Suprapubic skin (tissue), 4 donors: ENCODE measurements at places on chromosomes 3 and 15.

DNA sequence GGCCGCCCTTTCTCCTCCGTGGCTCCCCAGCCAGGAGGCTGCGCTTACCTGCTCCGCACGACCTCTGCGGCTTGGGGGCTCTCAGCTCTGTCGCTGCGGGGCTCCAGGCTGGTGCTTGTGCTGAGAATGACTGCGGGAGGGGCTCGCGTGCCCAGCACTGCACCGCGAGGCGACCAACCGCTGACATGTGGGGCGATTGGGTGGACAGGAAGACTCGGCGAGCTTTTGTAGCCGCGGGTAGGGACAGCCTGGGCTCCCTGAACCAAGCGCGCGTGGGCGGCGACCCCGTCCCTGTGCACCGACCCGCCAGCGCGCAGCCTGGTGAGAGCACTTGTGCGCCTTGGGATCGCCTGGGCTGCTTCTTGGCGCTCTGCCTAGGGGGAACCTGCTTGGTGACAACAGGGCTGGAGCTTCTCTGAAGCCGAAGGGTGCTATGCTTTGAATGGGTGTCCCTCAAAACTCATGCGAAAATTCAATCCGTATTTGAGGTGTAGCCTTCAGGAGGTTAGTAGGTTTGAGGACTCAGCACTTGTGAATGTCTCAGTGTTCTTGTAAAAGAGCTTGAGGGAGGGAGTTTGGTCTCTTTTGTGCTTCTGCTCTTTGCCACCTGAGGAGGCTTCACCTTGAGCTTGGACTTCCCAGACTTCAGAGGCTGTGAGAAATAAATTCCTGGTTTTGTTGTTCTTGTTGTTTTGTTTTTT, 50.4 kb downstream of the IL12A start:
- no peak for DNase-seq

DNA sequence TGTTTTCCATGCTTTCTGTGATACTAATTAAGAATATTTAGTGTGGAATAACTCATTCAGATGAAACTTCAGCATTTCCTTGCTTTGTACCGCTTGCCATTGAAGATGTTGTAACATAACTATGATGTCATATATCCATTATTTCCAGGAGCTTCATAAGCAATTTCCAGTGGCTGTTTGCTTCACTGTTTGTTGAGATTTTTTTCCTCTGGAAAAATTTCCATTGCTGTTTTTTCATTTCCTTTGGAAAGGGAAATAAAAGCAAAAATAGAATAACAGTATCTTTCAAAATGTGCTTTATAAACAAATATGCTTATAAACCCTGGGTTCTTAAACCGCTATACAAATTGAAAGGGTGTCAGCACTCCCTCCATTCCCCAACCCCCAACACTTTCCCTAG, 319.6 kb upstream of the SEMA6D start:
- DNase-seq, result no peak

DNA sequence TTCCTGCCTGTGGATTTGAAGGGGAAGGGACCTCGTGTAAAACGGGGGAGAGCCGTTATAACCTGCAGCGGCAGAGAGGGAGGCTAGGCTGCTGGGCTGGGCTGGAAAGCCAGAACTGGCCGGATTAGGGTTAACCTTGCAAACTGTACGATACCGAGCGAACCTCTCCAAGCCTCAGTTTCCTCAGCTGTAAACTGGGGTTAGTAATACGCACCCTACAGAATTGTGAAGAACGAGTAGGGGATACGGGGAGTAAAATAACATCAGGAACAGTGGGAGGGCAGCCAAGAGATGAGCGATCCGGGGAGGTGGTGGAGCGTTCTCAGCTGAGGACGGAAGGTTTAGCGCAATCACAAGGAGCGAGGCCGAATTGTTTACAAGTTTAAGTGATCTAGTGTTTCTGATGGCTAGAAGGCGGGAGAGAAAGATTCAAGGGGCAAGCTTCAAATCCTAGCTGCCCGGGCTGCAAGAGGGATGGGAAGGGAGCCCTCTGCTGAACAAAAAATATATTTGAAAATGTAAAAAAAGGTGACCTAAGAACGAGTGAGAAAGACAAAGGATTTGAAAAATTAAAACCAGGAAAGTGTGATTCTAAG, 768 bp upstream of the SEMA5B start:
- no peak for DNase-seq

DNA sequence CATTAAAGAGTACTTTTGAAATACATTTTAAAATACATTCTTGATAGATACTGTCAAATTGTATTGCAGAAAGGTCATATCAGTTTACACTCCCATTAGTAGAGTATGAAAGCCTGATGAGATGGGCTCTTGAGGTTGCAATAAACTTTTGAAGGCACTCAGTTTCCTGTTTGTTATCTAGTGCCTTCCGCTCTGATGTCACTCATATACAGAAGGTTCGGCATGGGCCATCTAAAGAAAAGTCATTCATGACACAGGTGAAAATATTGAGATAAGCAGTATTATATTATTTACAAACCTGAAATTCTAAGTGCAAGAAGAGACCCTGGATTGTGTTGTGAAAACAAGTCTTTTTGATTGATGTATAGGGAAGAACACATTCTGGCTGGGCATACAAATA, 36.5 kb upstream of the DENND4A start:
- no peak for DNase-seq

DNA sequence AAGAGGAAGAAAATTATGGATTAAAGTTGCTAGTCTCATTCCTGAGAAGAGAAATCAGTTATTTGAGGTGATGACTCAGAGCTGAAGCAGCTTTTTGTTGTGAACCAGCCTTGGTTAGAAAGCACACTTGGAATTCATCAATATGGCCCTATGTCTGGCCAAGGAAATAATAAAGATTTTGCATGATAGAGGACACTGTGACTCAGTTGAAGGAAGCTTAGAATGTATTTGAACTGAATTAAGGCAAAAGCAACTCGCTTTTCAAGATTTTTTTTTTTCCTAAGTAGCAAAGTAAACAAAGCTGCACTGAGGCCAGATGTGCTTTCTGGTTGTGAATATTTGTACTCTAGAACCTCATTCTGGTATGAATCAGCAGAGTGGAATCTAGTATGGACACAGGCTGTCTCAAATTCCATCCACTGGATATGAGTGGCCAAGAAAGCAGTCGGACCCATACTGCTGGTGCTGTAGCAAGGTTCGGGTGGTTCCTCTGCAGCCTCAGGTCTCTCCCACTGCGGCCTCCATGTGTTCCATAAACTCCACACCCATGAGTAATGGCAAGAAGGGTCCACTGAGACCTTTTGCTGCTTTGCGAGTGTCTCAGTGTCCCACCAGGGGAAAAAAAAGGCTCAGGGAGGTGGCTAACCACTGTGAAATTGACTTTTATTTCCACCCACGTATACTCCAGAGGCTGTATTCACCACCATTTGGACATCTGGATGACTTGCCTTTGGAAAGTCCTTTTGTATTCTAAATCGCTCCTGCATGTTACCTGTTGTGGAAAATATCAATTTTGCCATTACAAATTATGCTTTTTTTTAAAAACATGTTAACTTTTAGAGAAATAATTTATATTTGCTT, 53.1 kb downstream of the TGFBR2 start:
- DNase-seq, result no peak

- no peak for DNase-seq
Observed at GRCh38 chr3:110973263-110973895, 98.2 kb upstream of the NECTIN3 start.

DNA sequence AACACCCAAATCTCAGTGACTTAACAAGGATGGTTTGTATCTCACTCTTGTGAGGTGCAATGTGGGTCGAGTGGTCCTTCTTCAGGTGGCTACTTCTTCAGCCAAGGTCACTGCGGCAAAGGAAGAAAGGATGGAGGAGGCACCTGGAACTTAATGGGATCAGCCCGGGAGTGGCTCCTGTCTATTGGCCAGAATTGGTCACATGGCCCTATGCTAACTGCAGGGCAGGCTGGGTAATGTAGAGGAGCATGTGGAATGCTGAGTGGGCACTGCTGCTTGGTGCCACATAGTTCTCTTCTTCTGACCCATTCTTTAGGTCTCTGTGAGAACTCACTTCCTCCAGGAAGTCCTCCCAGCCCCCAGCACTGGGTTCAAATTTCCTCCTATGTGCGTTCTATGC, 20.3 kb upstream of the FAM3D start:
- no peak for DNase-seq

- DNase-seq, result no peak
Observed at GRCh38 chr15:38202361-38202760, 50.3 kb upstream of the SPRED1 start.

- no peak for DNase-seq
Observed at GRCh38 chr15:26298010-26298658, 435.0 kb upstream of the ATP10A start.

GRCh38 chr3:130963878-130964277, 62.7 kb downstream of the ASTE1 start:
- DNase-seq, result no peak

GRCh38 chr15:63941698-63942465, 104.4 kb downstream of the DAPK2 start:
- no peak for DNase-seq

DNA sequence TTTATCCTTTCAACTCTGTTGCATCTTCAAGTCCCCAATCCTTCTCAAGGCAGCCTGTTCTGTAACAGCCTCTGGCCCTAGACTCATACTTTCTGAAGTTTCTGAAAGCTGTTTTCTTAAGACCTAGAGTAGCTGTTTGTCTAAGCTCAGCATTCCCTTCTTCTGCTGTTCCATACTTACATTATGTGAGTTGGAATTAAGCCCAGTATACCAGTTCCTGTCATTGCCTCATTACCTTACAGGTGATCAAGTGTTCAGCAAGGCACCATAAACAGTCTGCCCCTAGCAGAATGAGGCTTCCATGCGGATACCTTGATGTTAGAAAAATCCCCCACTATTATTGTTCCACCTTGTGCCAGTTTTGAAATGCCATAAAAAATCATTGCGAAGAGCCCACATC, 180.6 kb downstream of the PLCL2 start:
- DNase-seq, result no peak

GRCh38 chr3:67154429-67154828, 156.3 kb downstream of the KBTBD8 start:
- DNase-seq, result no peak

GRCh38 chr3:177787279-177788041, 590.2 kb upstream of the TBL1XR1 start:
- DNase-seq, result no peak

GRCh38 chr15:66713843-66714508, 11.9 kb downstream of the SMAD6 start:
- no peak for DNase-seq

DNA sequence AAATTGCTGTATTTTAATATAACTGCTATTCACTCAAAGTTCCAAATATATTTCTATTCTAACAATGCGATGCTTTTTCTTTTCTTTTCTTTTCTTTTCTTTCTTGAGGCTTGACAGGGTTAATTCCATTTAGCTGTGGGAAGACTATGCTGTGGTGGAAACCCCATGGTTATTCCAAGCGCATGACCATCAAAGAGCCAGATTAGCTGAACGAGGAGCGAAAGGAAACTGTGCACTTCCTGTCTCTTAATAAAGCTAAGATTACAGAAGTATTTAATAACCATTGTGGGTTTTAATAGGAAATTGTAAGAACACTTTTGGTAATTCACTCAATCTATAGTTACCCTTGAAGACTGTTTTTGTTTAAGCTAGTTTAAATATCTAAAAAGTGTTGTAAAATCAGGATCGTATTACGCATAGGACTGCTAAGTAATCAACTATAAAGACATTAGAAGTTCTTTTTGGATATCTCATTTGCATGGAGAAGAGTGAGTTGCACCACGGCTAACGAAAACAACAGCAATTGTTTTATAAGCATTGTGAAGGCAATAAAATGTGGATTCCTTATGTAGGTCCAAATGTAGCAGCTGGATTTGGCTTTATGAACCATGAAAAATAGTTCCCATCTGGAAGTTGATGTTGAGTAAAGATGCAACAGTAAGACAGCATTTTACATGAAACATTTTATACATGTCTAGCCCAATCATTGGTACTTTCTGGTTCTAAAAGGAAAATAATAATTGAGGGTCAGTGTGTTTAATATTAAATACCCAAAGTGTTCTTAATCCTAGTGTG, 105.4 kb downstream of the ZIC1 start:
- no peak for DNase-seq

DNA sequence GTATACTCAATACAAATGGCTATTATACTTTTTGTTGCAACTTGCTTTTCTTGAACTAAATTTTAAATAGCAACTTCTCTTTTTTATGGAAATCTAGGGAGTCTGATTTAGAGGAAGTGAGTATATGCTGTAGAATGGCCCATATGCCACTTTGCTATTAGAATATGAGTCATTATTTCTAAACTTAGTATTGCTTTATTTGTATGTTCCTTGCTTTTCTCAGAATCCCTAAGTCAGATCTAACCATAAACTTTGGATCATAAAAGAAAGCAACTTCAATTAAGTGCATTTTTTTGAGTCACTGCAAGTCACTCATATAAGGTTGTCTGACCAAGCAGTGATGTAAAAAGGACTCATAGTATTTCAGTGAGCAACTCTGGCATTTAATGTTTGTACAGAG, 17.5 kb upstream of the SPTSSB start:
- DNase-seq, result no peak

- DNase-seq, result no peak
Observed at GRCh38 chr3:44339181-44340057, 853 bp downstream of the TCAIM start.

GRCh38 chr3:128369881-128370642, 96.6 kb downstream of the DNAJB8 start:
- DNase-seq, result no peak
